ENCODE measurements at places on chromosomes 7 and 10. TPM values are rescaled to one million over a fixed set of nuclear protein-coding genes. Genes with fewer than 3 reads are reported as not detected.

The MYO1G gene
- total RNA-seq = 1.1 TPM

The BLNK gene
- 25.8 TPM for total RNA-seq

The SDHAF3 gene
- 7.7 TPM for total RNA-seq

The KLF14 gene
- 0.22 TPM for total RNA-seq

The UCN3 gene
- 1.2 TPM for total RNA-seq

The ZNF746 gene
- total RNA-seq = 7.6 TPM

The OR9A2 gene
- total RNA-seq = not detected

The ADAP1 gene
- total RNA-seq = 15.0 TPM

The EMX2 gene
- total RNA-seq = 0.09 TPM

The OPN1SW gene
- not detected for total RNA-seq

The FAM131B gene
- total RNA-seq = 0.18 TPM

The PNLIPRP3 gene
- 0.32 TPM for total RNA-seq

The NAT16 gene
- 0.22 TPM for total RNA-seq

The FKBP6 gene
- not detected for total RNA-seq

The NKX2-3 gene
- 1.6 TPM for total RNA-seq

The COL26A1 gene
- 0.37 TPM for total RNA-seq

The CYP2C19 gene
- total RNA-seq = 0.28 TPM

Measured in pancreas (tissue), 10 donors.